ENCODE measurements at places on chromosomes 1 and 21. TPM values are rescaled to one million over a fixed set of nuclear protein-coding genes. Genes with fewer than 3 reads are reported as not detected.

Gene TFAP2E
- 0.29 TPM for total RNA-seq

GRCh38 chr1:42752284-42752683, 12.2 kb upstream of the CLDN19 start:
- DNase-seq: peak; percentile 34

DNA sequence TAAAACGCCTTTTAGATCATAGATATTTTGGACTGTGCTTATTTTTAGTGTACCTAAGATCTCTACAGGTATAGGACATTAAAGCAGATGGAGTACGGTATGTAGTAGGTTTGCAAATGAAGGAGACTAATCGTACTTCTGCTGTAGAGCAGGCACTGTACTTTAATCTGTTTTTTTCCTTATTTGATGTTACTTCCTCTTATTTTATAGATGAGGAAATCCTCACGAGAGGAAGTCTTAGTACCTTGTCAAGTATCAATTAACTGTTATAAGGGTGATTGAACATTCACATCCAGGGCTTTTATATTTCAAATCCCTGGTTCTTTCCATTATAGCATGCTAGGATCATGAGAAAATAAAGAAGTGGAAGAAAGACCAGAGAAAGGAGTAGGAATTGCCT, 41.1 kb downstream of the CACHD1 start:
- no peak for DNase-seq

DNA sequence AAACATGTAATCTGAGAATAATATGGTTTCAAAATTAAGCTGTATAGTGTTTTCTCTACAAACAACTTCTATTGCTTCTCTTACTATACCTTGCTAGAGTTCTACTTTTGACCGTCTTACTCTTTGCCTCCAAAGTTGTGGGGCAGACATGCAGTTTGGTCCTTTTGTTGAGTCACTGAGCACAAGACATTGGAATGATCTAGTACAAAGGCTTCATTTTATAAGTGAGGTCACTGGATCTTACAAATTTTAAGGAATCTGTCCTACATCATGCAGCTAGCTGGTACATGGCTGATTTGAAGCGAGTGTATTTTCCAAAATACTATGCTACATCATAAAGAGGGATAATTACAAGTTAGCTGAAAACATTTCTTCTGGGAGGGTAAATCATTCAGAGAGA, 28.8 kb downstream of the OR10J1 start:
- DNase-seq: no peak

DNA sequence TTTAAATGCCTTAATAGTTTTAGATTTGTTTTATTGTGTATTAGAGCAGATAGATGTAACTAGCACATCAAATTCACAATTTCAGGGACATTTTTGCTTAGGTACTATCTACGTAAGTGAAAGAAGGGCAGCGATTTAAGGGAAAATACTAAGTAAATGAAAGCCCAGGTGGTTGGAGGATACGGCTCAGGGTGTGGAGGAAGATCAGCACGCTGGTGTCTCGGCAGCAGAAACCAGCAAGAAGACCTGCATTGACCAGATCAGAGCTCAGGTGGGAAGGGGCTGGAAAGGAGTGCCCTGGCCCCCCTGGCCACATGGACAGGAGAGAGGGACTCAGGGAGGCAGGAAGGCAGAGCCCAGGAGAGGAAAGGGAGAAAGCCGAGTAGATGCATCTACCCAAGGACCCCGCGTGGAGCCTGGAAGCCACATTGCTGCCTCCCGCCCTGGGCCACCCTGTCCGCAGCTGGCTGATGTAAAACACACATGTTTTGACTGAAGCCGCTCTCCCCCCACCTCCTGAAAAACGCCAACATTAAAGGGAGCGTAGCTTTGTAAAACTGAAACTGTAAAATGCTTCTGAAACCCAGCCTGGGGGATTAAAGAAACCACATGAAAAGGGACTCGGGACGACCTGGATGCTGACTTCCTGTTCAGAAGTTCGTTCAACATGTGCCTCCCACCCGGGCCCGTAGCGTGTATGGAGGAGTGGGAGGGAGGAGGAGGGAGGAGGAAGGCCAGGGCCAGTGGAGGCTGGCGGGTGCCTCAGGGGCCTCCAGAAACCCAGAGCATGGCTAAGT, 72.6 kb upstream of the TARDBP start:
- peak; percentile 81 for DNase-seq

Gene CELSR2
- total RNA-seq: 1.5 TPM

DNA sequence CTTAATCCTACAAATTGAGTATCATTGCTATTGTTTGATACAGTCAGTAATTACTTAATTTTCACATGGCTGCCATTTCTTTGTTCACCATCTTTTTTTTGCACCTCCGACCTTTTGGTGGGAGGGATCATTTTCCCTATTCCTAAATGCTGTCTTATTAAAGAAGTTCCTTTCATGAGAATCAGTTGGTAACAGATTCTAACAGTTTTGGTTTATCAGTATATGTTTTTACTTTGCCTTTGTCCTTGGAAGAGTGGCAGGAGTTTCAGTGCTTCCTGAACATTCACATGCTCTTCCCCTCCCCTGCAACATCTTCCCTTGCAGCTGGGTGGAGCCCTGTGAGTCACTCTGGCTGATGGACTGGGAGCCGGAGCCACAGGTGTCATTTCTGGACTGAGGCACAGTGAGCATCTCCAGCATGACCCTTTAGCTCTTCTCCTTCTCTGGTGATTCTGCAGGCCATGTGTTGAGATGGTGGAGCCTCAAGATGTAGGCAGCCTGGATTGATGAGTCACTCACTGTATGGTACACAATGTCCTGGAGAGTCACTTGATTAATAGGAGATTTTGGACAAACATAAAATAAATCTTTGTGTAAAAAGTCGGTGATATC, 217.7 kb downstream of the URB2 start:
- DNase-seq: peak; percentile 36

DNA sequence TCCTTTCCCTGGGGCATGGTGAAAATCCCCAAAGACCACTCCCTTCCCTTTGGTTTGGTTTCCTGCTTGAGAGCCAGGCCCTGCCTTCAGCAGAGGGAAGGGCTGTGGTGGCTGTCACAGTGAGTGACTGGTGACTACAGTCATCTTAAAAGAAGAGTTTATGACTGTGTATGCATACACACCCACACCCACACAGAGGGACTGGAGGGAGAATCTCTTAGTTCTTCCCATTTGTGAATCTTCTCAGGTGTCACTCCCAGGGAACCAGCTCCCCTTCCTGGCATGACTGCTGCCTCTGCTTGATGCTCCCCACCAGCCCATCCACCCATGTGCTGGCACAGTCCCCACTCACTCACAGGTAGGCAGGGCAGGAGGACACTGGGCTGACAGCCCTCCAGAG, 3.9 kb upstream of the KCNA2 start:
- no peak for DNase-seq

Gene TRIM45
- 1.4 TPM for total RNA-seq

DNA sequence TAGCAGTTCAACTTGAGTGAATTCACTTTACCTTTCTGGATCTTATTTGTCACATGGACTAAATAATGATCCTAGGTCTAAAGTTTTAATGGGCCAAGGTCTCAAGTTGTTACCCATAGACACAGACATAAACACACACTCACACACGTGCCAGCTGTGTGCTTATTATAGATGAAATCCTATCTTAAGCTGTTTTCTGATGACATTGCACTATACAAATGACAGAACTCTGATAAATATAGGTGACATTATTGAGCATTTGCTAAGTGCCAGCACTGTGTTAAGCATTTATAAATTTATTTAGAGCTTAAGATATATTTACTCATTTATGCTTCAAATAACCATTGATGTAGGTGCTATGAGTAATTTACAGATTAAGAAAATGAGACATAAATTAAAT, 474.4 kb upstream of the NR5A2 start:
- DNase-seq: no peak

Gene PLA2G2A
- not detected for total RNA-seq

DNA sequence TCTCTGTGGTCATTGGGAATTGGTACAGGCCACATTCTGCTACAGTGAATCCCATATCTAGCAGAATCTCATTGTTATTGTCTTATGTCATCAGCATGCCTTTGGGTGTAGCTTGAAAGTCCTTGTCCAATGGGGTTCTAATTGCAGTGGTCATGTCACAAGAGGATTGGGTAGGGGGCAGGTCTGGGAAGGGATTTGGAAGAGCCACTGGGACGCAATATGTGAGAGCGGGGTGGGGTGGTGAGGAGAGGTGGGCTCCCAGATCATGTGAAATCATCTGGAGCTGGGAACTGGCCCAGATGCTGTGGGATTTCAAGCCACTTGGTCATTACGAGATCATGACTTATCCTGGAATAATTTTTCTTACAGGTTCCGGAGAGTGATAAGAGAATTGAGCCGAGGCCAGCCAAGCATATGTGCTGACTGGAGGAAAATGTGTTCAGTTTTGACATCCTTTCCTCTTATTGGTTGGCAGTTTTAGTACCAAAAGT, 16.3 kb downstream of the CNIH3 start:
- DNase-seq: peak; percentile 89

DNA sequence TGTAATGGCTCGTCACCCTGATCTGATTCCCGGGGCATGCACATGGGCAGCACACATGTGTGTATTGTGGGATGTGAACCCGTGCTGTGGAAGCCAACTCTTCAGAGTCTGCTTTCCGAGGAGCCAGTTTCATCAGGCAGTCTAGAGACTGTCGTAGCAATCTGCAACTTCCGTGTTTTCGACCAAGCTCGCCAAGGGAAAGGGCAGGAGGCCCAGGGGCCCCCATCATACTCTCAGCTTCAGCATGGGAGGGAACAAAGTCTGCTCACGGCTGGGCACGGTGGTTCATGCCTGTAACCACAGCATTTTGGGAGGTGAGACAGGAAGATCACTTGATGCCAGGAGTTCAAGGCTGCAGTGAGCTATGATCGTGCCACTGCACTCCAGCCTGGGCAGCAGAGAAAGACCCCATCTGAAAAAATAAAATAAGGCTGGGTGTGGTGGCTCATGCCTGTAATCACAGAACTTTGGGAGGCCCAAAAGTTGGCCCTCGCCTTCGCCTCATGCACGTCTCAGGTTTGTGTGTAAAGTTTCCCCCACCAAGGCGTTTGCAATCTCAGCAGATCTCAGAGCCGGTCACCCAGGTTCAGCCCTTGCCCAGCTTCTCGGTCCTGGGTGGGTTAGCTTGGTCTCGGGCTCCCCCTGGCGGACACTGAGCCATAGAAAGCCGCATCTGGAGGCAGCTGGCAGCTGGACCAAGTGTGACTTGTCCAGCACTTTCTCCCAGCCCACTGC, 48.5 kb upstream of the SLC25A33 start:
- peak; percentile 97 for DNase-seq

Gene CCDC185
- not detected for total RNA-seq

- no peak for DNase-seq
Observed at GRCh38 chr21:35072557-35072956, 23.5 kb upstream of the RUNX1 start.

DNA sequence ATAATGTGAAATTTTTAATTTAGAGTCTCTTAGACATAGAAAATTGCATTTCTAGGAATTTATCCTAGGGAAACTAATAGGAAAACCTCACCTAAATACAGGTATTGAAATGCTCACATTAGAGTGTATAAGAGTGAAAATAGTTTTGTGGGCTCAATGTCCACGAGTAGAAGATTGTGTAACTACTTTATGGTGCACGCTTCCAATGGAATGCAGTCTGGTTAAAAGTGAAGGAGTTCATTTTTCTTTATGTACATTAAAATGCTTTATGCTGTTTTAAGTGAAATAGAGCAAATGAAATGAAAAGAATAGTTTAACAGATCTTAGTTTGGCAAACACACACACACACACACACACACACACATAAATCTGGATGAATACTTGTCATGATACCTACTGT, 278.2 kb downstream of the USP25 start:
- DNase-seq: no peak

DNA sequence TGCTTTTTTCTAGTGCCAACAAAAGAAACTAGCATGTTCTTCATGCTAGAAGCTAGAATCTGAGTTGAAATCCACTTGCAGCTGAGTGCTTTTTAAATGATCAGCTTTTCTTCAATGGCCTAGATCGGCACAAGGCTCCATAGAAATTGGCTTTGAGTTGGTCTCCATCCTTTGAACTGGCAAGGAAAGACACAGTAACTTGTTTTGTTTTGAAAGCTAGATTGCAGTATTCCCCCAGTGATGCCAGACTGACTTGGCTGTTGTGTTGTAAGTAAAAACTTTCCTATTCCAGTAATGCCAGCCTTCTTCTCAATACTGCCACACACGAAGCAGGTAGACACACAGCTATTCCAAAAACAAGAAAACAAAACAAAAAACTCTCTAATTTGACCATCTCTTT, 139.1 kb downstream of the FMN2 start:
- no peak for DNase-seq

GRCh38 chr1:81513796-81514354, 286.9 kb upstream of the ADGRL2 start:
- DNase-seq: no peak

DNA sequence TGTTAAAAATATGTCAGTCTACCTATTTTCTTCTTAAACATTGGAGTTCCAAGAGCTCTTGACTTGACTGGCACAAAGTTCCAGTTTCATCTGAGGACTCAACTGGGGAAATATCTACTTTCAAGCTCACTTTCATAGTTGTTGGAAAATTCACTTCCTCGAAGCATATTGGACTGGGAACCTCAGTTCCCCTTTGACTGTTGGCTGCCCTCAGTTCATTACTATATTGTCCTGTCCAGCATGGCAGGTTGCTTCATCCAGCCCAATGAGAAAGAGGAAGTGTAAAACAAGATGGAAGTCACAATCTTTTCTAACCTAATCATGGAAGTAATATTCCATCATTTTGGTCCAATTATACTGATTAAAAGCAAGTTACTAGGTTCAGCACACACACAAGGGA, 54.3 kb downstream of the ZNF697 start:
- DNase-seq: no peak

GRCh38 chr1:87956072-87956471, 627.4 kb downstream of the LMO4 start:
- DNase-seq: peak; percentile 72

GRCh38 chr1:105909811-105910210, 1146.7 kb upstream of the PRMT6 start:
- no peak for DNase-seq

DNA sequence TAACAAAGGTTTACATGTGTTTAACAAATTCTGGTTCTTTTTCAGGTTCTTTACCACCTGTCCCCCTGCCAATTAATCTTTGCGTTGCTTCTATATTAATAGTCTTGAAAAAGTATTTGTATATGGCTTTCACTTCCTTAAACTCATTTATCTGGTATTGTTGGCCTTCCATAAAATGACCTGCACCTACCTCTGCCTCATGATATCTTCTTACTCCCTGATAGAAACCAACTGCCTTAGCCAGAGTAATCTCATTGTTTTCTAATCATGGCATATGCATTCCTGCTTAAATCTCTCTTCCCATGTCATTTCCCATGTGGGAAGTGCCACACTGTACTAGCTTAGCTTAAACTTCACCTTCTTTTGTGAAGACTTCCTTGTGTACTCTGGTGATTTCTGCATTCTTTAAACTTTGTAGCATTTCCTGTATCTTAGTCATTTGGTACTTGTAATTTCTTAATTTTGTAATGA, 8.7 kb downstream of the SMG7 start:
- no peak for DNase-seq

Gene CDC7
- 2.9 TPM for total RNA-seq
